Activated CD8-positive, alpha-beta memory T cell treated with anti-CD3 and anti-CD28 coated beads for 1 hour (primary cell): ENCODE measurements at places on chromosomes 6 and 20.

- no peak for DNase-seq
Observed at GRCh38 chr20:58630063-58630462, 21.0 kb upstream of the STX16 start.

DNA sequence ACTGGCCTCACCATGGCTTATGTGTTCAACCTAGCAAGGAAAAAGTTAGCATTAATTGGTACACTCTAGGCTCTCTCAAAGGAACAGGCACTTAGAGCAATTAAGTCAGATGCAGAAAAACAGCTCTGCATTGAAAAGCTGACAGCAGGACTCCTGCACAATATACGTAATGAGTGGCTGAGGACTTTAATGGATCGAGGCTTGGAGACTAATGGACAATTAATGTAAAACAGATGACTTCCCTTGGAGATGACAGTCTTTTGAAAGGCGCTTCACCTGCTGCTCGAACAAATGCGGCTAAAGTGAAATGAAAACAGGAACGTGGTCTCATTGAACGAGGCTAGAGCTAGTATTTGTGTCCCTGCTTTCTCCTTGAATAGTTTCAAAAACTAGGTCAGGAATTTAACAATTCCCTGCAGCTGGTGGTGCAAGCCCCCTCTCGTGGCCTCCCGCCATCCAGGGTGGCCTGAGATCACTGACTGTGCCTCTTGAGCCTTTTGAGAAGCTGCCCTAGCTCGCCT, 137.1 kb downstream of the ELOVL4 start:
- DNase-seq = no peak

DNA sequence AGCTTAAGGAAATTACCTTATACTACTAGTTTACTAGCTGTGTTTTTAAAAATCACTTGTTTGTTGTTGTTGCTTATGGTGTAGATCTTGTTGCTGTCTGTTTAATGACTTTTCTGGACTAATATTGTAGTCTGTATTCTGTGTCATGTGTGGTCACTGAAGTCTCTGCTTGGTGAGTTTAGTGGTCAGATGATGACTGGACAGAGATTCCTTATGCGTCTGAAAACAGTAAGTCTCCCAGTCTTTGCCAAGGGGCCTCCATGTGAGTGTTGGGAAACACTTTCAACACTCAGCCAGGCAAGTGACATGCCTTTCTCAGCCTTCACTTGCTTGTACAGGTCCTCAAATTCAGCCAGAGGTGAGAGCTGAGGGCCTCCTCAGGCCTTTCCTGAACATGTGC, 256.9 kb upstream of the RNF24 start:
- no peak for DNase-seq

- no peak for DNase-seq
Observed at GRCh38 chr6:157557559-157557958, 176.6 kb downstream of the ZDHHC14 start.

DNA sequence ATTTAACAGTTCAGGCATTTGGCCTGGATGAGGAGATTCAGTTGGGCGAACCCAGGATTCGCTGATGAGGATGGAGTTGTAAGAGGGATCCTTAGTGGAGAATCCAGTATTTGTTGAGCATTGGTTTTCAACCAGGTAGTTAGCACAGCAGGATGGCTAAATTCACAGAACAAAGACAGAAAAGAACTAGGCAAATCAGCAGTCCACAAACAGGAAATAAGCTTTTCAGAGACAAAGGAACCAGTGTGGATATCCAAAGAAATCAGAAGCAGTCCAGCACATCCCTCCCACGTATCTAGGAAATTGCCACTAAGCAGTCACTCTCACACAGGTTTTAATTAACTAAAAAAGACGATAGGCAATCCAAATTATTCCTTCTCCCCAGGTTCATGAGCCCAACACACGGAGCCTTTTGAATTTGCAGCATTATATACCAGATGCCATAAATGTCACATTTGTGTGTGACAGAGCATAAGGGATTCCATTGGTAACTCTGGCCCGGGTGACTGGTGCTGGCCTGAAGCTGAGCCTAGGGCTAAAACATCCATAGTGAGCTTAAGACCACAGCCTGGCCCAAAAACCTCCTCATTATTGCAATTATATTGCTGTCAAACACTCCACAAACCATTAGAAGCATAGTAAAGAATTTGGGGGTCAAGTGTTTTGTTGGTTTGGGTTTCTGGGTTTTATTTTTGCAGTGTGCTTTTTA, 131.5 kb downstream of the SOBP start:
- DNase-seq = no peak

- DNase-seq = no peak
Observed at GRCh38 chr20:14193443-14193842, 144.0 kb downstream of the FLRT3 start.

GRCh38 chr20:3995067-3995748, 20.1 kb downstream of the RNF24 start:
- DNase-seq = no peak

- DNase-seq = no peak
Observed at GRCh38 chr6:37130704-37131103, 39.2 kb upstream of the PIM1 start.

- no peak for DNase-seq
Observed at GRCh38 chr6:108476376-108476775, 84.3 kb upstream of the FOXO3 start.

GRCh38 chr20:50625986-50626677, 65.2 kb downstream of the RIPOR3 start:
- DNase-seq = no peak

- no peak for DNase-seq
Observed at GRCh38 chr6:150934380-150934779, 68.9 kb downstream of the MTHFD1L start.

- no peak for DNase-seq
Observed at GRCh38 chr20:17437251-17437650, 93.9 kb downstream of the BFSP1 start.

DNA sequence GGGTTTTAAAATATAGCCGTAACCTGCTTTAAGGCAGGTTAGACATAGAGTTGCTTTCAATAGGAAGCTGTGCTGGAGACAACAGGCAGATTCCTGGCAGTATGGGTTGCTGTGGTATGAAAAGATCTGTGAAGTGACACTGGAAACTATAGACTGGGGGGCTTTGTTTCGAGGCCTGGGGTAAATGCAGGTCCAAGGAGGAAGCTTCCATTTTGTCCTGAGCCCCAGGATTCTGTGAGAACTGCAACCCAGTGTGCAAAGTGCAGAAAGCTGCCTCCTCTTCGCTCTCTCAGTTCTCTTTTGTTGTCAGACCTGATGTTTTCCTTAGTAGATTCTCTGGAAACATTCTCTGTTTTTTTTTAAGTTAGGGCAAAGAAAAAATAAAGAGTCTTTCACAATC, 86.9 kb downstream of the LYRM4 start:
- DNase-seq = no peak

DNA sequence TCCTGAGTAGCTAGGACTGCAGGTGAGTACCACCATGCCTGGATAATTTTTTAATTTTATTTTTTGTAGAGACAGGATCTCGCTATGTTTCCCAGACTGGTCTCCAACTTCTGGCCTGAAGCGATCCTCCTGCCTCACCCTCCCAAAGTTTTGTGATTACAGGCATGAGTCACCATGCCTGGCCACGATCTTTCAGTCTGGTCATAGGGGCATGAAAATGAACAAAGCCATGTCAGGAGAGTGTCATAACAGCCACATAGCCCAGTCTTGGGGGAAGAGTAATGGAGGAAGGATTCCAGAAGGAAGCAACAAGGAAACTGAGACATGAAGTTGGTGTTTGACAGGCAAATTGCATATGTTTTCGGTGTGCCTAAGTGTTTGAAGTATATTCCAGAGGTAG, 17.0 kb upstream of the SNX3 start:
- no peak for DNase-seq

DNA sequence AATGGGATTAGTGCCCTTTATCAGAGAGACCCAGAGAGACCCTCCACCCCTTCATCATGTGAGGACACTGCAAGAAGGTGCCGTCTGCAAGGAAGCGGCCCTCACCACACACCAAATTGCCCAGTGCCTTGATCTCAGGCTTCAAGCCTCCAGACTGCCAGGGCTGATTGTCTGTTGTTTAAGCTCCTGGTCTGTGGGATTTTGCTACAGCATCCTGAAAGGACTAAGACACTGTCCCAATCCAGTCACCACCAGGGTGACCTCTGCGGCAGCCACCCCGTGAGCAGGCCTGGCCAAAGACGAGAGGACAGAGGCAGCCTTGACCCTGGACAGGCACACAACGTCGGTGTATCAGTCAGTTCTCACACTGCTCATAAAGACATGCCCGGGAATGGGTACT, 13.5 kb upstream of the FRMD1 start:
- no peak for DNase-seq

- no peak for DNase-seq
Observed at GRCh38 chr6:69729870-69730449, 66.8 kb downstream of the LMBRD1 start.

DNA sequence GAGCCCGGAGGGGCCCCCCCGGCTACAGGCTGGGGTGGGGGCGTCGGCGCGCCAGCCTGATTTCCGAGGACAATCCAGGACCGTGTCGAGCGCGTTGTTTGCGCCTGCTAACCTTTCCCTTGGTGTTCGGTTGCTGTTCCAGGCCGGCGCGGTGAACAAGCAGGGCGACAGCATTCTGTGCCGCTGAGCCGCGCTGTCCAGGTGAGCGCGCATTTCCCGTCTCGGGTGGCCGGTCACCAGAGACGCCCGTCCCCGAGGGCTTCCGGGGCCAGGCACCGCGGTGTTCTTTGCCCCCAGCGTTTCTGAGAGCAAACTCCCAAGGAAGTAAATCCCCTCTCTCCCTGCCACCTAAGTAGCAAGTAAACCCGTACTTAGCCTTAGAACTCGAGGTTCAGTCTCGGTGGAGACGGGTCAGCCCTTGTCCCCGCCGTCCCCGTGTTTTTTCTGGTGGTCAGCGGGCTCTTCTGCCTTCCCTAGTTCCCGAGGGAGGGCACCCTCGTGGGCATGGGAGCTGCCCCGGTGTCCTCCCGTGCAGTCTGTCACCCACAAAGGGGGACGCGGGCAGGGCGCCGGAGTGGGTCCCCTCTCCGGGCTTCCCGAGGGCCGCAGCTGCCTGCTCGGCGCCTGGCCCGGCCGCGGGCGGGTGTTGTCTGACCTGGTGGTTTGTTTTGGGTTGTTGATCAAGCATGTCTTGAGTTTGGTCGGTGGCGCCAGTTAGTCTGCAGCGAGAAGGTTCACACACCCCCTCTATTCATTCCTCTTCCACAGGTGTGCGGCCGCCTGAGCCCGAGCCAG, 1.5 kb downstream of the ID4 start:
- no peak for DNase-seq

- DNase-seq = no peak
Observed at GRCh38 chr6:111118826-111119225, 31.5 kb downstream of the SLC16A10 start.

DNA sequence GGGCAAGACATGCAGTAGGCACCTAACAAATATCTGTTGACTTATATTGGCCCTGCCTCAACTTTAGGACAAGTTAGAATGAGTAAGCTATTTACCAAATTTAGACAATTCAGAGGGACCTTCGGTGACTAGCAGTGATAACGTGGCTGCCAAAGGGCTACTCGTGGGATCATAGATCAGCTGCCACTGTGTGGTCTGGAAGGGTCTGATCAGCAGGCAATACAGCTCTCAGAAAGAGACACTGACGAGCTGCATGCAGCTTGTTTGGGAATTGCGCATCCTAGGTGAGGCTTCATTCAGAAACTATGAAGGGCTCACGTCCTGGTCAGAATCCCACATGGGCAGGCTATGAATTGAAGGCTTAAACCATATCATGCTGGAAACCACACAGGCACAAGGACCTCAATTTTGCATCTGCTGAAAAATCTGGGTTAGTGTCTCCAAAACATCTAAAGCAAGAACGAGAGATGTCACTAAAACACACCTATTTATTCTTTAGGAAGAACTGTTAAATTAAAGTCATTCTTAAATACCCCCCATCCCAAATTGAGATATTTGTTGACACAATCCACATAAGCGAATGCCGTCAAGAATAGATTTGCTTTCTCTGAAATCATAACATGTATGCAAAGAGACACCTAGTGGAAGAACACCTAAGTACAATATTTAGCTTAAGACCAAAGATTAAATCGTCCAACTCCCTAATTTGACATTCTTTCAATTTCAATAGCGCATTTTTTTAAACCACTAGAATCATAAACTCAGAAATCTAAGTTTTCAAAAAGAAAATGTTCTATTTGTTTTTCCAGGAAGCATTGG, 79.6 kb downstream of the IPCEF1 start:
- DNase-seq = no peak

DNA sequence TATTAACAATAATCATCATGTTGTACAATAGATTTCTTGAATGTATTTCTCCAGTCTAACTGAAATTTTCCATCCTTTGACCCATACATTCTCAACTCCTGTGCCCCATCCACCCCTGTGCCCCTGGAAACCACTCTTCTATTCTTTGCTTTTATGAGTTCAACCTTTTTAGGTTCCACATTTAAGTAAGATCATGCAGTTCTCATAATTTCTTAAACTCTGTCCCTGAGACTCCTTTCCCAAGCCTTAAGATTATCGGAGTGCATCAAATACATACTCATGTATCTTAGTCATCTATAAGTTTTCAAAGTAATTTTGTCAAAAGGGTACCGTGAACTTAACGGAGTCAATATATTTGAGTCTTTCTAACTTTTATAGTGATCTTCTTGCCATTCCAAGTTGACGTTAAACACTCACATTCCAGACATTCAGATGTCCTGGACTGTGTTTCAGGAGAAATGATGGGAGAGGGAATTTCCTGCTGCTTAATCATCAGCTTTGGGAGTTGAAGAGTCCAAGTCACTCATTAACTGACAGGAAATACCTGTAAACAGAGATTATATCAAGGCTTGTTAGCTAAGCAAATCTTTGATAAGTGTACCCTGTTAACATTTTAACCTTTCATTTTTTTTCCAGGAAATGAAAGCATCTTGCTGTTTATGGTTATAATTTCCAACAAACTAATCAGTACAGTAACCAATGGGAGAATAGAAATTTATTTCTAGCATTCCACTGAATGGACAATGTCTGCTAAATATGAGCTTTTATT, 73.3 kb downstream of the ADGRG6 start:
- no peak for DNase-seq
